ENCODE measurements at places on chromosomes 6 and 20.

GRCh38 chr6:22664968-22665367, 95.6 kb downstream of the HDGFL1 start:
- no peak for DNase-seq

DNA sequence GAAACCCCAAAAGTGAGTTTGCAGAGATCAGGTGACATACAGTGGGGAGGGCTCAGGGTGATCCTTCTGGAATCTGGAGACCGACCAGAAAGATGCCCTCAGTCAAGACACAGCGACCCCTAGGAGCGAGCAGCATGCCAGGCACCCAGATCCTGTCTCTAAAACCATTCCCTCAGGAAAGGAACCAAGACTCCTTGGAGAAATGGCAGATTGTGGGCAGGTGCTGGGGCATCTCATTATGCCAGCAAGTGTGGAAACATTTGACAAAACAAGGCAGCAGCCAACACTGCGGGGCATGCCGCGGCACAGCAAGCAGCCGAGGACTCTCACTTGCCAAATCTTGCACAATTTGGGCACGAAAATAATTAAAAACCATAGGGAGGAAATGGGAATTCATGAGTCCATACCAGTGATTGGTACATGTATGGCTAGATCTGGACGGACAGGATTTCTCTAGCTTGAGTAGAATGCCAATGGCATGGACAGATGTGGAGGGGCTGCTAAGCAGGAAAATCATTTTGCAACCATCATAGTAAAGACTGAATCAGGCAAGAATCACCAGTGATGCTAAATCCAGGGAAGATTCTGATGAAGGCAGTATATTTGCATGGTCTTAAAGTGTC, 76.9 kb downstream of the GINS1 start:
- DNase-seq = no peak

DNA sequence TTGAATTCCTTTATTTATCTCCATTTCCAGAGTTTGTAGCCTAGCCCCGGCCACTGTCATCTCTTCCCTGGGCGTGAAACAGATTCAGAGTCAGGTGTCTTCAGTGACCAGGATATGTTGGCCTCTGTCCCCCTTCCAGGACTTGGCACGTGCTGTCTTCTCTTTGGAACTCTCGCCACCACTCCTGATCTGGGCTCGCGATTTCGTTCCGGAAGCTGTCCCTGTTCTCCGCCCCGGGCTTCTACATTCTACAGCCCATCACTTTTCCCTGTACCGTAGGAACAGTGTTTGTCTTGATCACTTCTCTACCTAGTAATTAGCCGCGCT, 739 bp downstream of the GSS start:
- DNase-seq = no peak

GRCh38 chr6:28407401-28407800, 7.9 kb upstream of the ZSCAN12 start:
- DNase-seq = no peak

DNA sequence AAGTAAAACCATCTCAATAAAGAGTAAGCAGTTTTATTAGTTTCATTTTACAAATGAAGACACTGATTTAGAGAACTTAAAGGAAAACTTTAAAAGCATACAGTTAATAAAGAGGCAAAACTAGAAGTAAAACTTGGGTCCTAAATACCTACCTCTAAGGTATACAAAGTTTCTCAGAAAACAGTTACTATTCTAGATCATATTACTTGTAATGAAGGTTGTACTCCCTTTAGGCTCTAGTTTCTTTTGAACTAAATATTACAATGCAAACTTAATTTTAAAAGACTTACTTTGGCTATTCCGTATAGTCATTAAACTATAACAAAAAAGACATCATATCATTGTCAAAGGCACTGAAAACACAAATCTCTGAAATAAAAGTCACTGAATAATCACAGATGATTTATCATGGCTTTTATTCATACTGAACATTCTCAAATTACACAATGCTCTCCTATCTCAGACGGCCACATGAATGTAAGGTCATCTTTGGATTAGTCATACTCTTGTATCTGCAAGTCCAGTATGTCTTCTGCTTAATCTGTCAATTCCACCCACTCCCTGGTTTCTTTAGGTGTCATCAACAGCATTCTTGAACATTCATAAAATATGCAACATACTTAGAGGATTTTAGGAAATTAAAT, 361.6 kb upstream of the RUNX2 start:
- no peak for DNase-seq

- no peak for DNase-seq
These were observed 276.0 kb upstream of the SGK1 start for GRCh38 chr6:134593887-134594286.

DNA sequence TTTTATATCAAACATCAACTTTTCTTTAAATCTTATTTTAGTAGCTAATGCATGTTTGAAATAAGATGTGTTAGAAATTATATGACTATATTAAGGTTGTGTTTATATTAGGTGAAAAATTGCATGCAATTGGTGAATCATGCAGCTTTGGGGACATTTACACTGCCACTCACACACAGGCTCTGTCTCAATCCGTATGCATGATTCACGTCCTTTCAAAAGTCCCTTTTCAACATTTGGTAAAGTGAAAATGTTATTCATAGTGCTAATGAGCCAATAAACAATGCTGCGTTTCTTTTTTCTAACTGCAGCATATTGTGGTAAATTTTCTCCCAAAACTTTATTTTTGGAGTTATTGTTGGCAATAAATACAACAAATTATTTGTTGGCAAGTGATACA, 198.0 kb downstream of the FUT9 start:
- no peak for DNase-seq

All from NCI-H2171 treated with DMSO at 0.1 percent for 48 hours (cell line).